ENCODE measurements at places on chromosomes 5 and 9.

DNA sequence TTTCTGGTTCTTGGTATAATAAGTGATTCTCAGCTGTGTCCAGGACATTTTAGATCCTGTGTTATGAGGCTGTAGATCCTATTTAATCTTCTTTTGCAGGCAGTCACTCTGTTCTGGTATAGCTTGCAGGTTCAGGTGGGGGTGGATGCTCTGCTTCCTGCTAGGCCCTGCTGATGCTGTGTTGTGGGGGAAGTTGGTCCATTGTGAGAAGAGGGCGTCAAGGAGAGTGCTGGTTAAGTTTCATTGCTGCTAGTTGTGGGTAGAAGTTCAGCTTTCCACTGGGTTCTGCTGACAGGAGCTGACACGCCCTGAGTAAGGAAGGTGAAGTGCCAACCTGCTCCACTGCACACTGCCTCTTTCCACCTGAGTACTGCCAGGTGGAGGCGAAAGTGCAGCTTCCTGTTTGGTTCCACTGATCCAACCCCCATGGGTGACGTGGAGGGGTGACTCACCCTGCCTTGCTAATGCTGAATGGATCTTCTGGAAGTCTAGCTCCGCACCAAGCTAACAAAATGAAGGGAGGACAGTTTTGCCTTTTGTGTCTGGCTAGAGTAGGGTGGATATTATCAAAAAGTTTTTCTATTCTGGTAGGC is 16.3 kb downstream of the NMRK1 start:
- DNase-seq: no peak

GRCh38 chr9:136690806-136691261 is 3.6 kb upstream of the AGPAT2 start:
- no peak for DNase-seq

DNA sequence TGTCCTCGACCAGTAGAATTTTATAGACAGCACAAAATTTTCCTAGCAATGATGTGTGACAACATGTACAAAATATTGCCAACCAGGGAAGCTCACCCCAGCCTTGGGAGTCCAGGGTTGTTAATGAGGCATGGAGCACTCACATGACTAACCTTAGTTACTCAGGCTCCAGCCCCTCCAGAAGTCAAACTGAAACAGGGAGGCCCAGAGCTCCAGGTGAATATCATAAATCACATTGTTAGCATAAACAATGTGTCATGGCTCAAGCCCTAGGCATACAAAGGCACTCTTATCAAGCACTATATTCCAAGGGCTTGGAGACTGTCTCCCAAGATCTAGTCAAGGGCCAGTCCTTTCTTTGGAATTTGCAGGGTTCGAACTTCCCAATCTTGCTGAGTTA is 44.4 kb downstream of the TNFAIP8 start:
- no peak for DNase-seq

DNA sequence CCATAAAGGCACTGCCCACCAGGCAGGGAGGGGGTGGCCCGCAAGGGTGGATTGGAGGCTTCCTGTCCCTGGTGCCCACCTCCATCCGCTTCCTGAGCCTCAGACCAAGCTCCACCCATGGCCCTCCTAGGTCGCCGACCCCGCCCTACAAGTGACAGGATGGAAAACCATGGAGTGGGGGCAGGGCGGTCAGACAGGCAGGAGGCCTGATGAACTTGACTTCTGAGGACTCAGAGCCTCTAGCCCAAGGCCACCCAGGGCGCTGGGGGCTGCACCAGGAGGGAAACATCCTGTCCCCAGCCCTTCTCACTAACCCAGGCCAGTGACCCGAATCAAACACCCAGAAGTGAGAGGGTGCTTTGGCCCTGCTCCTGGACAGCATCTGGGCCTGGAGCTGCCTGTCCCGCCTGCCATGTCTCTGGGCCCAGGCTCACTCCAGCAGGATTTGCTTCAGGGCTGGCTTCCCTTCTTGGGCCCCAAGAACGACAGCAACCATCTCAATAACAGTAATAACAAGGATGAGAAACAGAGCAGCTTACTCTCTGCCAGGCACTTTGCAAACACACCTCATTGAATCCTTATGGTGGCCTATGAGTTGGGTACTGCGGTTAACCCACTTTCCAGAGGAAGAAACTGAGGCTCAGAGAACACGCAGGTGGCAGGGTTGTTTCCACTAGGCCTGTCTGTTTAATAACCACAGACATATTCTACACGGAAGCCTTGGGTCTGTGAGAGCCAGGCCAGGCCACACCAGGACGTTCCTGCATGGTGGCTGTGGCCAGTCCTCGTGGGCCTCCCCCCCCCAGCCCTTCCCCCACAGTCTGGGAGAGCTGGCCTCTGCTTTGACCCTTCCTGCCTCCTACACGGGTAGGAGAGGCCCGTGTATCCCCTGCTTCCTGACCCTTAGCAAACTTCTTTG is 4.4 kb upstream of the ST6GALNAC6 start:
- DNase-seq: peak; percentile 20

All from OCI-M1 (cell line).